Stimulated activated naive CD4-positive, alpha-beta T cell (primary cell): ENCODE measurements at places on chromosomes 13 and 19.
A peak's percentile ranks its signal among the peaks of the same experiment; 100 is the strongest.

GRCh38 chr13:73369095-73369494, 310.3 kb downstream of the KLF5 start:
- DNase-seq: no peak

- no peak for DNase-seq
Measured at GRCh38 chr19:1366899-1367870, 16.5 kb upstream of the NDUFS7 start.

GRCh38 chr13:110306960-110307766, at the start of the genes COL4A1 and COL4A2:
TSS of gene COL4A1 (minus strand) at chr13:110307157. CDS start at chr13:110307027, 130 bp downstream.
TSS of gene COL4A2 (plus strand) at chr13:110307284. CDS start at chr13:110307904, 620 bp downstream.
- no peak for DNase-seq

- DNase-seq: no peak
Measured at GRCh38 chr19:17577457-17578097, 22.1 kb downstream of the COLGALT1 start.

GRCh38 chr13:45194081-45194939, 6.5 kb downstream of the KCTD4 start:
- DNase-seq: no peak

DNA sequence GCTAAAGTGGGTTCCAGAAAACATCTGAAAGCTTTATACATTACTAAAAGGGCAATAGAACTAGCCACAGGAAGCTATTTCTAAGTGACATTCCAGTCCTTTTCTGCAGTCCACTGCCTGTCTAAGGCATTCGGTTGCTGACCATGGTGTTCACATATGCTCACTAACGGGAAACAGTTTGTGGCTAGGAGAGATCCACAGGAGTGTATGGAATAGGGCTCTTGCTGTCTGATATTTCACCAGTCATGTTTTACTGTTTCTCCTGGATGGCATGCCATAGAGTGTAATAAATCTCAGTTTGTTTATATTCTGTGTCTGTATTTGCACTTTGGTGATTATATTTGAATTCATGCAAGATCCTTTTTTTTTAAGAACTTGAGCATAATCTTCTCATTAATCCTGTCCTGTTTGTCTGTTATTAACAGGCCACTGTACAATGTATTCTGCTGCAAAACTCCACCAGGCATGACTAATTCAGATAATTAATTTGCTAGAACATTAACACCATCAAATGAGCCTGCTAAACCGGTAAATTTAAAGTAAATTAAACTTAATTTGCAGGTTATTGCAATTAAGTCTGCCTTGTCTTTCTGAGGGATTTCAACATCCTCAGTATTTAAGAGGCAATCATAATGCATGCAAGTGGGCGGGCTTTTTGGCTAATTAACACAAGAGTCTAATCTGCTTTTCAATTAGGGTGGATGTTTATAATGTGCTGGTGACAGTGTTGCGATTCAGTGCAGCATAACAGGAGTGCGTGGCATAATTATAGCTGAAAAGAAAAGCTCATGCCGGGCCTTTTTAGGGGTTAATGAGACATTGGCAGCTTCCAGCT, 201.3 kb downstream of the POU4F1 start:
- no peak for DNase-seq

GRCh38 chr19:54197121-54197520, 3.5 kb upstream of the RPS9 start:
- no peak for DNase-seq

- DNase-seq: no peak
Measured at GRCh38 chr13:105272660-105273631, 1262.5 kb downstream of the EFNB2 start.

GRCh38 chr13:83877651-83878355, 4.5 kb downstream of the SLITRK1 start:
- no peak for DNase-seq

DNA sequence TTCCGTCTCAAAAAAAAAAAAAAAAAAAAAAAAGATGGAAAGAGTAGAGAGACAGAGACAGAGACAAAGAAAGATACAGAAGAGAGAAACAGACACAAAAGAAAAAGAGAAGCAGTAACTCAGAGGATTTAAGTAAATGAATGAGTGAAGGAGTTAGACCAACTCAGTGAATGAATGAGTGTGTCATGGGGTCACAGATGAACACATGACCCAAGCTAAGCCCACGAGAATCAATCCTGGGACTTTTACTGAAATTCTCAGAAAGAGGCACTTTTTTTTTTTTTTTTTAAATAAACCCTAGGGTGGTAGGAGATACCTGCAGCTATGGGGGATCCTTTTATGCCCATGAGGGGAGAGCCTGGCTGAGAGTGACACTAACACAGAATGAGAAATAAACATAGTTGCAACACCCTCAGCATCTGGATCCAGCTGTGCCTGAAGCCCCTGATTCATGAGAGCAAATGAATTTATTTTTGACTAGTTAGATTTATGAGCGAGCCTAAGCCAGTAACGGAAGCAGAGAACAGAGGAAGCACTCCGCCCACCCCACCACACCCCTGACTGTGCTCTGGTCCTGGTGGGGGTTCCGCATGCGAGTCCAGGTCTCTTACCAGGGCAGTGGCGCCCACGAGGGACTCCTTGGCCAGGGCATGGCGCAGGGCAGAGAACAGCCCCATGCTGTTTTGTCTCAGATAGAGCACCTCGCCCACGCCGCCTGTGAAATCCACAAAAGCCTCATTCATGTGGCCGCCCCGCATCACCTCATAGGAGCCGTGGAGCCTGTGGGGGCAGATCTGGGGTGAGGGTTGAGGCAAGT, 4.6 kb downstream of the CAPN12 start:
- DNase-seq: no peak

GRCh38 chr13:60019119-60019993, 144.4 kb downstream of the DIAPH3 start:
- DNase-seq: no peak

DNA sequence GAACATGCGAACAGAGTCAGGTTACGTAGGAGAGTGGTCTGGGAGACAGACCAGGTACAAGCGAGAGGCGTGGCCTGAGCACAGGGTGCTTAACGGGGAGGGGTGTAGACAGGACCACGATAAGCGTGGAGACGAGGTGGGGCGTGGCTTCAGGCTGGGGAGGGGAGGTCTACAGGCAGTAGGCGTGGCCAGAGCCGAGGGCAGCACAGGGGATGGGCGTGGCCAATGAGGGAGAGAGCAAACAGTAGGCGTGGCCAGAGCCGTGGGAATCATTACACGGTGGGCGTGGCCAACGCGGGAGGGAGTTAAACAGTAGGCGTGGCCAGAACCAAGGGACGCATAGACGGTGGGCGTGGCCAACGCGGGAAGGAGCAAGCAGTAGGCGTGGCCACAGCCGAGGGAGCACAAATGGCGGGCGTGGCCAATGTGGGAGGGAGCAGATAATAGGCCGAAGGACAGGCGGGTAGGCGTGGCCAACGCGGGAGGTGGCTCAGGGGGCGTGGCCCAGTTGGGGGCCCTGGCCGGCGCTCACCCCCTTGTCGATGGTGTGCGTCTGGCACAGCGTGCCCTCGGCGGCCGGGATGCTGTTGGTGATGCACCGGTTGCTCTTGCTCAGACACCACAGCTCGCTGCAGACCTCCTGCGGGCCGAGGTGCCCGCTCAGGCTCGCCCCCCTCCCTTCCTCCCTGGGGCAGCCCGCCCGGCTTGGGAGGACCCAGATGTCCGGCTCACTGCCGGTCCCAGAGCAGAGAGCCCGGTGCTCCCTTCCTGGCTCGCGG, 15.2 kb upstream of the MYO1F start:
- peak; percentile 97 for DNase-seq

- DNase-seq: no peak
Measured at GRCh38 chr13:40116008-40116407, 460.5 kb downstream of the COG6 start.

GRCh38 chr19:11494634-11495285, 10.9 kb downstream of the ZNF653 start:
- no peak for DNase-seq

- DNase-seq: no peak
Measured at GRCh38 chr13:102309110-102309509, 92.7 kb downstream of the FGF14 start.

DNA sequence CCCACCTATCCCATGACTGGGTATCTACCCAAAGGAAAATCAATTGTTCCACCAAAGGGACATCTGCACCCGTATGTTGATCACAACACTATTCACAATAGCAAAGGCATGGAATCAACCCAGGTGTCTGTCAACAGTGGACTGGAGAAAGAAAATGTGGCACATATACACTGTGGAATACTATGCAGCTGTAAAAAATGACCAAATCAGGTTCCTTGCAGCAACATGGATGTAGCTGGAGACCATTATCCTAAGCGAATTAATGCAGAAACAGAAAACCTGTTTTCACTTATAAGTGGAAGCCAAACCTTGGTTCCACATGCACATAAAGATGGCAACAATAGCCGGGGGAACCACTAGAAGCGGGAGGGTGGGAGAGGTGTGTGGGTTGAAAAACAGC, 228.6 kb downstream of the UQCRFS1 start:
- DNase-seq: no peak

DNA sequence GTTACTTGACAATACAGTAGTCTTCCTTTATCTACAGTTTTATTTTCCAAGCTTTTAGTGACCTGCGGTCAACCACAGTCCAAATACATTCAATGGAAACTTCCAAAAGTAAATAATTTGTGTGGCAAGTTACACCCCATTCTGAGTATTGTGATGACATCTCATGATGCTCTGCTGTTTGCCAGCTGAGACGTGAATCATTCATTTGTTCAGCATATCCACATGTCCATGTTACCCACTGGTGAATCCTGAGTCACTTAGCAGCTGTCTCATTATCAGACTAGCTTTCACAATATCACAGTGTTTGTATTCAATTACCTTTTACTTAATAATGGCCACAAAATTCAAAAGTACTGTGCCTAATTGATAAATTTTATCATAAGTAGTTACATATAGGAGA, 179.8 kb downstream of the PRR20E start:
- no peak for DNase-seq

GRCh38 chr13:40136896-40137295, 481.4 kb downstream of the COG6 start:
- DNase-seq: no peak

- DNase-seq: no peak
Measured at GRCh38 chr19:2978772-2979171, 1.4 kb downstream of the TLE6 start.

- no peak for DNase-seq
Measured at GRCh38 chr19:16836115-16837034, 7.2 kb downstream of the SIN3B start.

- DNase-seq: no peak
Measured at GRCh38 chr13:75554981-75555380, 5.4 kb downstream of the UCHL3 start.

GRCh38 chr19:39435499-39436349, at the start of gene RPS16:
TSS of gene RPS16 (minus strand) at chr19:39435949. CDS start at chr19:39435895, 54 bp downstream.
- peak; percentile 97 for DNase-seq

- no peak for DNase-seq
Measured at GRCh38 chr19:48196321-48196763, 25.9 kb downstream of the ZSWIM9 start.

GRCh38 chr19:37492213-37492612, 14.5 kb upstream of the ZNF793 start:
- no peak for DNase-seq

DNA sequence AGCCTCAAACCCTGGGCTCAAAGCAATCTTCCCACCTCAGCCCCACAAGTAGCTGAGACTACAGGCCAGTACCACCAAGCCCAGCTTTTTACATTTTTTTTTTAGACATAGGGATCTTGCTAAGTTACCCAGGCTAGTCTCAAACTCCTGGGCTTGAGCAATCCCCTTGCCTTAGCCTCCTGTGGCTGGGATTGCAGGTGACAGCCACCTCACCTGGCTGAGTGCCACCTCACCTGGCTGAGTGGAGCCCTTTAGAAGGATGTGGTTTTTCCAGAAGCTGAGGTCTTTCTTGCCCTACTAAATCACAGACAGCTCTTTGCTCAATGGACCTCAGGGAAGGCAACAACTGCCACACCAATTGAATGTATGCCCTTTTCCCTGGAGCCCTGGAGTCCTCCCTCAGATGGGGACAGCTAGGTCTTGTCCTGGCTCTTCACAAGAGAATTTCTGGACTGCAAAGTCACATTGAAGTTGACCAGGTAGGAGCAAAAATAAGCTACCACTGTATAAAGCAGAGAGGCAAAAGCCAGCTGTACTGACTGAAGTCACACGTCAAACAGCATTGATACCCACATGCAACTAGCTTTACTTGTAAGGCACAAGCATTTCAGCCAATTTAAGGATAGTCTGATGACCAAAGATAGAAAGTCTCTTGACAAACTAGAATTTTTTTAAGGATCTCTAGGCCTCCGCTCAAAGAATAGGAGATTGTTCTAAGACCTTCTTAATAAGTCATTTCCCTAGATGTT, 14.0 kb downstream of the PDX1 start:
- no peak for DNase-seq

DNA sequence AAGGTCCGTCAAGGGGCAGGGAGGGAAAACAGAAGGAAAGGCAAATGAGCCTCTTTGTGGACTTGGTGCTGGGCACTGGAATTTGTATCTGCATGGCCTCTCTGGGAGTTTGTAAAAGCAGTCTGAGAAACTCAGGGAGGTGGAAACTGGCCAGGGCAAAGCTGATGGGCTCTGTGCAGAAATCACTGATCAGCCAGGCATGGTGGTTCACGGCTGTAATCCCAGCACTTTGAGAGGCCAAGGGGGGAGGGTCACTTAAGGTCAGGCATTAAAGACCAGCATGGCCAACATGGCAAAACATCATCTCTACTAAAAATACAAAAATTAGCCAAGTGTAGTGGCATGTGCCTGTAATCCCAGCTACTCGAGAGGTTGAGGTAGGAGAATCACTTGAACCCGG, 369.9 kb upstream of the ZNF507 start:
- DNase-seq: no peak

- DNase-seq: no peak
Measured at GRCh38 chr13:107475753-107476453, 739.4 kb downstream of the LIG4 start.

DNA sequence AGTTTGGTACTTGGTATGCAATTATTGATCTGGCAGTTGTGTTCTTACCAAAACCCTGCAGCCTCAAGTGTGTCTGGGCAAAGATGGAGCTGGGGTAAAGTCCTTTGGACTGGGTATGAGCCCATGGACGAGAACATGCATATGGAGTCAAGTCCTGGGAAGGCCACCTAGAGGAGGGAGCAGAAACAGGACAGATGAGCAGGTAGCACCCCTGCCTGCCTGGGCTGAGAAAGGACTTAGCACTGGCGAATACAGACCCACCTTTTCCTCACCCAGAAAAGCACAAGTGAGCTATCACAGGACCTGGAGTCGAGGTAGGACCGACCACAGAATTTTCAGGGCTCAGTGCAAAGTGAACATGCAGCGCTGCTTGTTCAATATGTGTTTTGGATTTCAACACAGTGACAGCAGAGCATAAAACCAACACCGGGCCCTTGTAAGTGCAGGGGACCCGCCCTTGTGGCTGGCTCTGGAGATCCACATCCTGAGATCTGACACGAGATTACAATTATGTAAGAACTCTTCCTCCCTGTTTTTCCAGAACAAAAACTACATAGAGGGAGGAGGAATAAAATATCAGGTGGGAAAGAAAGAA, 25.9 kb downstream of the IGFL2 start:
- DNase-seq: no peak

DNA sequence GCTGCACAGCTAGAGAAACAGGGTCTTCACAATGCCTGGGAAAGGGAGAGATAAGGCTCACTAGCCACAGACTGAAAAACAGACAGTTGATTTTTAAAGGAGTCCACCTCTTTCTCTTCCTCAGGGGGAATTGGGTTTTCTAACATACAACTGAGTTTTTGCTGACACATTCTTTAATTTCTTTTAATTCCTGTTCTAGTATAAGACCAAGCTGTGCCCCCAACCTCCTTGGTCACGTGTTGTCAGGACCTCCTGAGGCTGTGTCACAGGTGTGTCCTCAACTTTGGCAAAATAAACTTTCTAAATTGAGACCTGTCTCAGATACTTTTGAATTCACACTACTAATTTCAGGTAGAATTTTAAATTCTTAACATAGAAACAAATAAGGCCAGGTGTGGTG, 12.1 kb upstream of the ZNF492 start:
- DNase-seq: no peak

GRCh38 chr19:30163663-30164062, 208.5 kb upstream of the ZNF536 start:
- no peak for DNase-seq
